ENCODE measurements at places on chromosomes 4 and X. TPM values are rescaled to one million over a fixed set of nuclear protein-coding genes. Genes with fewer than 3 reads are reported as not detected.

DNA sequence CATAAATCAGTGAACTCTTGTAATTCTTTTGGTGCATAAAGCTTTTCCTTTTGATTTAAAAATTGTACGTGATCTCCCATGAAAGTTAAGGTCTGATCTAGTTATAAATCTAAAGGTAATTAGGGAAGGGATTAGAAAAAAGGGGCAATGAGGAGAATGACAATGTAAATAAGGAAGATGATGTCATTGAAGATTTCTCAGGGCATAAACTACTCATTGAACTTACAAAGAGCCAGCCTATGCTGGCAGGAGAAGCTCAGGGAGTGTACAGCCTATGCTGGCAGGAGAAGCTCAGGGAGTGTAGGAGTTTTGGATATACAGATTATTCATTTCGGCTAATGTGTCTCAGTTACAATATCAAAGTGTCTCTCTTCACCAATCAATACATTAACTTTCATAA, 1533.5 kb upstream of the ADGRL3 start:
- no peak overlapping the region for H3K27ac ChIP-seq
- no peaks in the 10 kb centered on the region for H3K4me1 ChIP-seq
- H3K36me3 ChIP-seq = no peaks in the 10 kb centered on the region
- no peak for DNase-seq
- no peaks in the 10 kb centered on the region for H3K27me3 ChIP-seq

The CXCL11 gene
- total RNA-seq = not detected

DNA sequence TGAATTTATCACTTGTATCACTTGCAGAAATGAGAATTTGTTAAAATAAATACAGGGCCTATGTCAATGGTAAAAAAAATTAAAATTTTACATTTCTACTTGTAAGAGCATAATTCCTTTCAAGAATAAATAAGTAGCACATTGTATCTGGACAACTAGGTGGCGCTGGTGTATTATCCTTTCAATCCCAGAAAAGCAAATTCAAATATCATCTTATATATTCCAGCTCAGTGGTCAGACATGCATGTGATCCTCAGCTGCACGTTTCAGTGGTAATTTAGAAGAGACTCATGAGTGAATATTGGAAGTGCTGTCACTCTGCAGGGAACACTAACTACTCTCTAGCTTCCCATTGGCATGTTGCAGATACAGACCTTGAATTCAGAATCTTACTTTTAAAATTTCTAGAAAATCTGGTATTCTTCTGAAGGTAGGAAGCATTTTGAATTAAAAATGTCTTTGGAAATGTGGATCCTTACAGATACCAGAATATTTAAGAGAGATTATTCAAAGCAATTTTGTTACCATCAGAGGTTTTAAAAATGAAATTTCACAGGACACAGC, 1414.7 kb upstream of the TENM3 start:
- no peak overlapping the region for H3K27ac ChIP-seq
- no peaks in the 10 kb centered on the region for H3K4me1 ChIP-seq
- no peak for DNase-seq
- no peaks in the 10 kb centered on the region for H3K27me3 ChIP-seq

DNA sequence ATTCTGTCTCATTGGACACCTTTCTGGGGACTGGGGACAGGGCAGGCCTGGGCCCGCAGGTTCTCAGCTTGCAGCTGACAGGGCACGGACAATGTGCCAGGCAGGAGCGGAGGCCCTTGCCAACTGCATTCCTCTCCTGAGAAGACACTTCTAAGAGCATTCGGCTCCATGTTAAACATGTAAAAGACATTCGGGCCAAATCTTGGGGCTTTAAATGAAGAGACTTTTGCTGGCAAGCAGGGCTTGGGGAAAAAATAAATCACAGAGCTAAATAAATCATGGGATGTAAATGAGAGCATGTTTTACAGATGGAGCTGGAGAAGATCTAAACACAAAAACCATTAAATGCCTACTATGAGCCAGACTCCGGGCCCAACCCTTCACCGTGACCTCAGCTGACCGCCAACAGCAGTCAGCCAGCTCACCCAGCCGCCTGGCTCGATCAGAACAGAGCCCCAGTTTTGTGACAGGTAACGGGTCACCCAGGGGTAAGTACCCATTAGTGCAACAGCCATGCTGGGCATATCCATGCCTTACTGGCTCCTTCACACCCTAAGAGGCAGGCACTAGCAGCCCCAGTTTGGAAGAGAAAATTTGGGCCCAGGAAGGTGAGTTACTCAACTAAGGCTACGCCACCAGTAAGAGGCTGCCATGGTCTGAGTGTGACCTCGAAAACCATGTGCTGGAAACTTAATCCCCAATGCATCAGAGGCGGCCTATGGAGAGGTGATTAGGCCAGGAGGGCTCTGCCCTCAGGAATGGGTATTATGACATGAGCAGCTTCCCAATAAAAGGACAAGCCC, 14.7 kb downstream of the WDR1 start:
- H3K27ac ChIP-seq = peak overlapping the region; percentile 74
- no peaks in the 10 kb centered on the region for H3K27me3 ChIP-seq
- no peak for DNase-seq
- H3K4me3 ChIP-seq = no peak overlapping the region
- H3K4me1 ChIP-seq = peaks cover 97% of the 10 kb centered on the region

DNA sequence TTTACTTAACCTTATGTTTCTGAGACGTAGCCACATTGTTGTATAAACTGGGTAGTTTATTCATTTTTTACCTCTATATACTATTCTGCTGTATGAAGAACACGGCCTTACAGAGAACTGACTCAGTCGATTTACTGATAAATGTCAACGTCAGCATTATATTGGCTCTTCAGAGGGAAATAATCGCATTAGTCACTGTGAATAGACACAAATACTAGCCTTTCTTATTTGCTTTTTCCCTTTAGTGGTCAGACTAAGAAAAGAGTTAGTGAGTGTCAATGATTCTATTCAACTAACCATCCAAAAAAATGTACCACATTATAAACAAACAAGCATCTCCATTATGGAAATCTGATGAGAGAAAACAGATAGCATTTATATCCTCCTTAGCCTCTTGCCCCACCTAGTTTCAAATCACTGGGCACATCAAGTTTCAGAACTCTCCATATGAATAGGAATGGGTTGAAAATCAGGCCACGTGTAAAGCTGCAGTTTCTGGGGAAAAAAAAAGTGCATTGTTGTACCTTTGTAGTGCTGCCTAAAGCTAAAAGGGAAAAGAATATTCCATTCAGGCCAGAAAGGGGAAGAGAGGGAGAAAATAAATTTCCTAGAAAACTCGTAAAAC, 146.7 kb upstream of the VCX3A start:
- DNase-seq = no peak
- H3K4me3 ChIP-seq = no peak overlapping the region
- H3K4me1 ChIP-seq = no peaks in the 10 kb centered on the region
- no peaks in the 10 kb centered on the region for H3K27me3 ChIP-seq
- H3K27ac ChIP-seq = no peak overlapping the region
- no peaks in the 10 kb centered on the region for H3K36me3 ChIP-seq

DNA sequence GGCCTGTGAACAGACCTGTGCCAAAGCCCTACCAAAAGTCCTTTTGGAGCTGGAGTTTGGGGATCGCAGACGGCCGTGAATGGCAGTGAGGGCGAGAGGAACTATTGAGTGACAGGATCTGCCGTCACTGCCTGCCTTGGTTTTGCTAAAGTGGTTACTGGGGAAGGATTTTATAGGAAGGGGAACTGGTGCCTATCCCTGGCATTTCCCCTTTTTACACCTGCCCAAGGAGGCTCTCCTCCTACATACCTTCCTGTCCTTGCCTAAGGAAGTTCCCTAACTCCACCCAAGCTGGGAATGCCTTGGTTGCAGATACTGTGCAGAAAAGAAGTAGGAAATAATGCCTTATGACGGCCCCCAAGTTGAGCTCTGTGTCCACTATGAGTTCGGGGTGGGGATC, 14.5 kb downstream of the LONRF3 start:
- H3K27me3 ChIP-seq = no peaks in the 10 kb centered on the region
- DNase-seq = no peak
- H3K4me3 ChIP-seq = no peak overlapping the region
- H3K36me3 ChIP-seq = no peaks in the 10 kb centered on the region

The SCD5 gene
- not detected for total RNA-seq

The TBC1D9 gene
- 0.38 TPM for total RNA-seq

GRCh38 chrX:30971774-30972603, 82.9 kb upstream of the TAB3 start:
- no peaks in the 10 kb centered on the region for H3K27me3 ChIP-seq
- H3K4me1 ChIP-seq = no peaks in the 10 kb centered on the region

The GRPR gene
- 0.33 TPM for total RNA-seq

The FAM9B gene
- not detected for total RNA-seq

DNA sequence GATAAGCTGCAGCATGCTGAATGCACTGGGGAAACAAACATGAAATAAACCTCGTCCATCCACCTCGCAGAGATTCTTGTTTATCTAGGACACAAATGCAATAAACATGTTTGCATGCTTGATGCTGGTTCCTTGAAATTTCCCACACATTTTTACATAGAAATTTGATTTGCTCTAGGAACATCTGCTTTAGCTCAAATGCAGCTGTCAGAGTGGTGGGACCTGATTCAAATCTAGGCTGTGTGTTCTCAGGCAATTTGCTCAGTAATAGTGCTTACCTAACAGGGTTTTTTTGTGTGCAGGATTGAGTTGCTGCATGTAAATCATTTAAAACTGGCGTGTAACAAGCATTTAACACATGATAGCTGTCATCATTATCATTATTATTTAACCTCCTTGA, 293.1 kb downstream of the QDPR start:
- no peaks in the 10 kb centered on the region for H3K36me3 ChIP-seq
- no peak for DNase-seq
- no peaks in the 10 kb centered on the region for H3K4me1 ChIP-seq
- no peak overlapping the region for H3K4me3 ChIP-seq
- no peaks in the 10 kb centered on the region for H3K27me3 ChIP-seq
- no peak overlapping the region for H3K27ac ChIP-seq

The MAOB gene
- not detected for total RNA-seq

GRCh38 chr4:88522702-88523324, 763 bp downstream of the PYURF start:
- H3K4me1 ChIP-seq = peaks cover 17% of the 10 kb centered on the region
- DNase-seq = peak; percentile 15
- peak overlapping the region; percentile 60 for H3K27ac ChIP-seq
- H3K36me3 ChIP-seq = no peaks in the 10 kb centered on the region
- peak overlapping the region; percentile 62 for H3K4me3 ChIP-seq

DNA sequence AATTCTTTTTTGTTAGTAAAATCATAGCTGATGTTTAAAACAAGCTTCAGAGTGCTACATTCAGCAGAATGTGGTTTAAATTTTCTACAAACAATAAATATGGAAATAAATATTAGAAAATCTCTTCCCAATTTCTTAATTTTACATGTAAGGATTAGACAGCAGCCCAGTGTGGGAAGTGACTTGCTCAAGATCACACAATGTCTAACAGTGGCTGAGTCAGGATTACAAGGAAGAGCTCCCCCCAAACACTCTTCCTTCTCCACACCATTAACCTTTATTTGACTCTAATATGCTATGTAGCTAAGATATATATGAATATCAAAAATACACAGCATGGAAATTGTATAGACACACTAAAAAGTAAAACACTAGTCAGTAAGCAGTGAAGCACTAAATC, 59.5 kb downstream of the SLC10A7 start:
- no peak overlapping the region for H3K27ac ChIP-seq
- peaks cover 11% of the 10 kb centered on the region for H3K4me1 ChIP-seq
- no peak for DNase-seq
- no peaks in the 10 kb centered on the region for H3K36me3 ChIP-seq

DNA sequence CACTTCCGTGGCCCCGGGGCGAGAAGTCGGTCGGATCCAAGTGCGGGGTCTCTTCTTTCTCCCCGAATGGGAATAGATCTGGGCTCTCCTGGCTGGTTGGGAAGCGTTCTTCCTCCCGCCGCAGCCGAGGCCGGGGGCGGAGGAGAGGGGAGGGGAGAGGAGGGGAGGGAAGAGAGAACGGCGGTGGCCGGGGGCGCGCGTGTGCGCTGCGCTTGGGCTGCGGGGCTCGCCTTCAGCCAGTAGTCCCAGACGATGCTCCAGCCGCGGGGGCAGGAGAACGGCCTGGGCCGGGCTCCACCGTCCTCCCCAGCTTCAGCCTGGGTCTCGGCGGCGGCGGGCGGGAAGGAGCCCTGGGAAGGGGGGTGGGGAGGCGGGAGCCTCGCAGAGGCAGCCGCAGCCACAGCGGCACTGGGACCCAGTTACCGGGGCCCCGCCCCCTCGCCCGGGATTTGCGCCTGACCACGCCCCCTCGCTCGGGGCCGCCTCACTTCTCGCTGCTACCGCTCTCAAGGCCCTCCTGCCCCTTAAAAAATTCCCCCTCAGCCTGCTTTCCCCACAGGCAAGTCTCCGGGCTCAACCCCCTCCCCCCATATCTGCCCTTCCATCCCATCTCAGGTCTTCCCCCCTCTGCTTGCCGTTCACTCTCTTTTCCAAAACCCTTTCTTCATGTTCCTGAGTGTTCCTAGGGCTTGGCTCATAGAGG, at the start of gene FGD1:
TSS of gene FGD1 (minus strand) at position 421 of the 703 bp plus-strand sequence. CDS start 802 bp downstream, outside the sequence.
- H3K27me3 ChIP-seq = no peaks in the 10 kb centered on the region
- no peak within 1 kb of the TSS for H3K4me3 ChIP-seq
- no peak within 1 kb of the TSS for H3K27ac ChIP-seq
- no peaks in the 10 kb centered on the region for H3K36me3 ChIP-seq

The GCNA gene
- total RNA-seq = 10.2 TPM

The UGT8 gene
- 0.36 TPM for total RNA-seq

- H3K36me3 ChIP-seq = no peaks in the 10 kb centered on the region
- H3K27me3 ChIP-seq = no peaks in the 10 kb centered on the region
- DNase-seq = no peak
- peaks cover 9% of the 10 kb centered on the region for H3K4me1 ChIP-seq
Measured at GRCh38 chrX:65758505-65758904, 91.1 kb downstream of the MSN start.

DNA sequence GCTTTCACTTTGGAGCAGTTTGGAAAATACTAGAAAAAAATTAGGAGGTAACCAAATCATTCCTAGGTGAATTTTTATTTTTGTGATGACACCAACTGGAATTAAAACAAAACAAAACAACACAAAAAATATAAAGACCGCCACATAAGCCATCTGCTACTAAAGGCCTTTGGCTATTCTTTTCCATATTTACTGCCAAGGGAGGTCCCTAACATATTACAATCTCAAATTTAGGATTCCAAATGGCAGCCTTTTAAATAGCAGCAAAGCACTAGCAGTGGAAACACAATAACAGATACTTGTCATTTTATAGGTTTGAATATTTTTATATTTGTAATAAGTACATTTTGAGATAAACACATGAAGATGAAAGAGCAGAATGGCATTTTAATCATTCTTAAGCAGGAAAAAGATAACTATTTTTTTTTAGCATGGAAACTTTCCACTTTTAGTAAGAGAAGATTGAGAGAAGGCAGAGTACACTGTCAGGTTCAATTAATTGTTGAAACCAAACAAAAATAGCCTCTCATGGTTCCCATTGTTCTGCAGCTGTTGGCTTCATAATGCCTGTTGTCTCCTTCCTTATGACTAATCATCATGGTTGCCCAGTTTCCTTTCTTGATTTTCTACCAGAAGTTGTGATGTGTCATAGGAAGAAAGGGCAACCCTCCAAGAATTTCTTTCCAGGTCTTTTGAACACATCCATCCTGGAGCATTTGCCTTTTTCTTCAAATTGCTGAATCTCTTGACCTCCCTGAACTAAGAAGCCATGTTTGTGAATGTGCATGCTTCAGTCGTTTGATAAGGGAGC, 219.0 kb upstream of the EMCN start:
- H3K36me3 ChIP-seq = no peaks in the 10 kb centered on the region
- no peak overlapping the region for H3K4me3 ChIP-seq
- DNase-seq = no peak
- H3K27me3 ChIP-seq = no peaks in the 10 kb centered on the region

The CC2D2A gene
- total RNA-seq = not detected

- no peak for DNase-seq
- no peaks in the 10 kb centered on the region for H3K36me3 ChIP-seq
Measured at GRCh38 chrX:104435249-104435648, 130.8 kb upstream of the IL1RAPL2 start.

The STOX2 gene
- total RNA-seq = not detected

The MGST2 gene
- 1.5 TPM for total RNA-seq
